ENCODE measurements at places on chromosomes 11 and 22. TPM values are rescaled to one million over a fixed set of nuclear protein-coding genes. Genes with fewer than 3 reads are reported as not detected.

TSPAN32 gene
- 0.27 TPM for total RNA-seq

CD3G gene
- total RNA-seq = not detected

FGF19 gene
- 5.2 TPM for total RNA-seq

P2RY2 gene
- 0.09 TPM for total RNA-seq

ANO3 gene
- 0.45 TPM for total RNA-seq

CAVIN3 gene
- 2.7 TPM for total RNA-seq

FLRT1 gene
- 3.7 TPM for total RNA-seq

KREMEN1 gene
- total RNA-seq = 9.1 TPM

GLYAT gene
- not detected for total RNA-seq

E2F8 gene
- total RNA-seq = 1.6 TPM

Data from cerebellum (tissue), 4 donors.